Foreskin keratinocyte (primary cell): ENCODE measurements at places on chromosomes 3 and 15. TPM values are rescaled to one million over a fixed set of nuclear protein-coding genes. Genes with fewer than 3 reads are reported as not detected.

The AP3B2 gene
- total RNA-seq: 0.31 and 0.63 TPM in 2 replicates

DNA sequence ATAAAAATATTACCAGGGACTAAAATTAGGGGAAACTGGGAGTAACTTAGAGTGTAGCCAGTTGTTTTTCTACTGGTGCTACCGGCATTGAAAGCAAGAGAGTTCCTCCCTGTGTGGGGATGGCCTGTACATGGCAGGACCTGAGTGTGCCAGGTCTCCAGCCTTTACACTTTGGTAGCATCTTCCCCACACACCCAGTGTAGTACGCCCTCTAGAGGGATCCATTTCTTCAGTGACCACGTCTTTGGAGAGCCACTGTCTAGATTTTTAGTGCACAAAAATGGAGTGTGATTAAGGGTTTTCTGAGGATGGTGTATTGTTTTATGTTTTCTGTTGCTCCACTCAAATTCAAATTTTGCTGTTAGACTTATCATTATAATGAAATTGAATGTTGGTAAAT, 507.0 kb upstream of the TPRG1 start:
- no peak for DNase-seq

The RPL39L gene
- 48.2 and 49.3 TPM in 2 replicates for total RNA-seq

GRCh38 chr3:4823986-4824925, 155.0 kb upstream of the BHLHE40 start:
- DNase-seq: no peak

- DNase-seq: no peak
Measured at GRCh38 chr3:49266410-49267095, 10.5 kb downstream of the C3orf62 start.

The GHSR gene
- not detected in 2 replicates for total RNA-seq

- no peak for DNase-seq
Measured at GRCh38 chr3:143956838-143957237, 14.8 kb upstream of the DIPK2A start.

DNA sequence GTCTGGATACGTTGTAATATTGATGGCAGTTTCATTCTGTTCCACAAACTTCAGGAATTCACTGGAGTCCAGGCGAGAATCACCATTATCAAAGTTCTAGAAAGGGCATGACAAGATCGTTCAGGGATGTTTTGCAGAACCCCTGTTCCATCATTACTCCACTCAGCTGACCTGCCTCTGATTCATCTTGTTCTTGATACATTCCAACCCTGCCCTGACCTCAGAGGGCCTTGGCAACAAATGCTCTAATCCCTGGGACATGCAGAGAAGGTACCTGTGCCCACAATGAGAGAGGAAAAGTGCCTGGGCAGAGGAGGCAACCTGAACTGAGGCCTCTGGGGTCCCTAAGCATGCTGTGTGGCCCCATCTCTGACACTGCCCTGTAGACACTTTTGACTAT, 45.9 kb downstream of the FSTL1 start:
- no peak for DNase-seq

GRCh38 chr15:94722024-94722636, 490.8 kb downstream of the MCTP2 start:
- no peak for DNase-seq

The DLEC1 gene
- total RNA-seq: not detected in 2 replicates

DNA sequence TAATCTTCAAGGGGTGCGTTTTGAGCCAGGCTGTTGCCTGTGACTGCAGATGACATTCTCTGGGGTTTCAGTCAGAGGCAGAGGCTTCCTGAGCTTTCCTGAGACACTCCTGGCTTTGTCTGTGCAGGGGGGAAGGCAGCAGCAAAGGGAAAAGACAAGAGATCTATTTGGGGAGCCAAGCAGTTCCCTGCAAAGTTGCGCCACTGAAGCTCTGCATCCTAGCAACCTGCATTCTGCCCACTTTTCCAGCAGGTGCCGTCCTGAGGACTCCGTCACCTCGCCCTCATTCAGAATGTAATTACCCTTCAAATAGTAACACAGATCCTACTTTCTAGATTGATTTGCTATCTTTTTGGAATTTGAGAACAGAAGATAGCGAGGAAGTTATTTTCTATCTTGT, 1.9 kb upstream of the TMEM158 start:
- DNase-seq: no peak

DNA sequence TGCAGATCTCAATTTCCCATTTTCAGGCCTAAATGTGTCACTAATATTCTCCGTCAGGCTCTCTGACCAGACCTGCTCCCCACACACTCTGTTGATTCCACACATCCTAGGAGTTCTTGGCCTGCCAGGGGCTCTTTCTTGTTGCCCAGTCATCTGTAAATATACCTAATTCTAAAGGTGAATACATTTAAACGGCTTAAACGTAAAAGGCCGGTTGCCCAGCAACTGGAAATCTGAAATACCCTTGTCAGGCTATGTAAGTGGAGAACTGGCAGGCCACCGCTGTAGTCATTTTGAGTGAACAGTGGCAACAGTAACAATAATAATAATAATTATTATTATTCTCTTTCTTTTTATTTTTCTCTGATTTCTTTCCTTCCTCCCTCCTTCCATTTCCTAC, 302.7 kb downstream of the AGBL1 start:
- DNase-seq: no peak

GRCh38 chr3:44902628-44903027, 28.2 kb downstream of the TGM4 start:
- no peak for DNase-seq

The LINGO1 gene
- 0.07 TPM in 1 of 2 replicates, not detected in the other for total RNA-seq

- no peak for DNase-seq
Measured at GRCh38 chr3:127786353-127787070, 35.8 kb downstream of the MGLL start.

GRCh38 chr15:62920682-62921502, 121.7 kb upstream of the TPM1 start:
- no peak for DNase-seq

- no peak for DNase-seq
Measured at GRCh38 chr15:62141643-62142588, 23.2 kb downstream of the C2CD4B start.

The SUCNR1 gene
- not detected in 2 replicates for total RNA-seq

DNA sequence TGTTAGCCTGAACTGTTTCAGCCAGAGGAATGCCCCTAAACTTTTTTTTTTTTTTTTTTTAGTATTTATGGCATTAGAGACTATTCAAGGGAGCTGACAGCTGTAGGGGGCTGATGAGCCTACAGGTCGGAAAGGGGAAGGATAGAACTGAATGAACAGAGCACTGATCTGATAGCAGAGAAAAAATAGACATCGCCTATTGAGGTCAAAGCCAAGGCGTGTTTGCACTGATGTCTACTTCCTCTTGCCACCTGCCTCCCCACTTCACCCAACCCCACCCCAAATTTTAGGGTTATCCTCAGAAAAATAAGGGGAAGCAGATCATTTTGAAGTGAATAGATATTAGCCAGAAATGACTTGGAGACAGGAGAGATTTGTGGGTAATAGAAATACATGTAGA, 3.0 kb upstream of the ZMAT3 start:
- no peak for DNase-seq

- no peak for DNase-seq
Measured at GRCh38 chr3:16395212-16395611, 118.3 kb downstream of the RFTN1 start.

DNA sequence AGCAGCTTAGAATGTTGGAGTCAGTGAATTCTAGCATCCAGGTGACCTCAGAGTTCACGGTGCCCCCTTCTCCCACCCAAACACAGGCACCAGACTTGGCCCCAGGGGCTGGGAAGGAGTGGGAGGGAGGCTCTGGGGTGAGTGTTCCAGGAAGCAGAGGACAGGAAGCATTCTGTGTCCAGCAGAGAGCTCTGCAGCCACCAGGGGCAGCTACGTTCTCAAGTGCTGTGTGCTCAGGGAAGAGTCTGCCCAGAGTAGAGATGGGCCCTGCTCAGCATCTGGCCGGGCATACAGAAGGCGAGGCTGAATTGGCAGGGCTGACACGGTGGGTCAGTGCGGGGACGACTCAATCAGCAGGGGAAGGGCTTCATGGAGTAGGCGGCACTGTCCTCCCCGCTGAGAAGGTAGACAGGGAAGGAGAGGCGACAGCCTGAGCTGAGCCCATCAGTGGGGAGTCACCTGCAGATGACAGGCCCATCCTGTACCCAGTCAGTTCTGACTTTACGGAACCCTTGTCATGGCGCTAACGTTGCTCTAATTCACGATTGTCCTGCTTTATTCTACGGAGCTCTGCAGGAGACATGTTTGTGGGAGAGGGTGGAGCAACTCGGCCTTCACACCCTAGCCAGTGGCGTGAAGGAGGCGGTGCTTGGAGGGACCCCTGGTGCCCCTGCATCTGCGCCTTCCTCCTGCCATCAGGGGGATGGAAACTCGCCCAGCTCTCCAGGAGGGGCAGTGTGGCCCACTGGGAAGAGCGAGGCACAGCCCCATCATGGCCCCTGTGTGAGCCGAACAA, 82.2 kb downstream of the C3orf70 start:
- no peak for DNase-seq

GRCh38 chr15:68337826-68338225, 60.3 kb downstream of the FEM1B start:
- DNase-seq: no peak

DNA sequence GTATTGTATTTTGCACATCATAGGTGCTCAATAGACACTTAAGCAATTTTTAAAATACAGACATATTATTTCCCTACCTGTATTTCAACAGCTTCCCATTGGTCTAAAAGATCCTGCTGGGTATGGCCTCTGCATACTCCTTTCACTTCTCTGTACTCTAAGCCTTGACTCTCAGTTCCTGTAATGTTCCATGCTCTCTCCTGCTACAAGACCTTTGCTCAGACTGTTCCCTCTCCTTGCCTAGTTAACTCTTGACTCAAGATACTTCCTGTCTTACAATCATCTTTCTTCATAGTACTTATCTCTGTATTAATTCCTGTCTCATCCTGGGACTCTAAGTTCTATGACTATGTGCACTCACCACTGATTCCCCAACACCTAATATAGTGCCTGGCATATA, 1.7 kb downstream of the SCN11A start:
- DNase-seq: no peak

- no peak for DNase-seq
Measured at GRCh38 chr3:16912400-16913263, 27.9 kb downstream of the PLCL2 start.

The MFGE8 gene
- total RNA-seq: 38.2 and 85.4 TPM in 2 replicates

GRCh38 chr3:167976516-167977361, 119.0 kb downstream of the GOLIM4 start:
- no peak for DNase-seq

The ST3GAL6 gene
- 1.4 and 2.1 TPM in 2 replicates for total RNA-seq

- DNase-seq: peak; percentile 83
Measured at GRCh38 chr15:96264351-96264798, 66.1 kb upstream of the NR2F2 start.
